ENCODE measurements at places on chromosomes 13 and 19.

- DNase-seq, result peak; percentile 34
These were observed 61.5 kb upstream of the TDRD3 start for GRCh38 chr13:60335531-60335930.

GRCh38 chr13:41383386-41383785 lies 72.3 kb downstream of the NAA16 start:
- no peak for DNase-seq

GRCh38 chr13:99729745-99730144 lies 228.5 kb downstream of the TM9SF2 start:
- DNase-seq, result no peak

- peak; percentile 78 for DNase-seq
These were observed 15.9 kb downstream of the ZNF787 start for GRCh38 chr19:56105090-56105701.

- no peak for DNase-seq
These were observed 15.7 kb downstream of the CCDC124 start for GRCh38 chr19:17948514-17948900.

- DNase-seq, result no peak
These were observed 55.0 kb downstream of the GPR12 start for GRCh38 chr13:26705536-26705935.
